Activated CD4-positive, CD25-positive, alpha-beta regulatory T cell (primary cell): ENCODE measurements at places on chromosomes 3 and 15.

DNA sequence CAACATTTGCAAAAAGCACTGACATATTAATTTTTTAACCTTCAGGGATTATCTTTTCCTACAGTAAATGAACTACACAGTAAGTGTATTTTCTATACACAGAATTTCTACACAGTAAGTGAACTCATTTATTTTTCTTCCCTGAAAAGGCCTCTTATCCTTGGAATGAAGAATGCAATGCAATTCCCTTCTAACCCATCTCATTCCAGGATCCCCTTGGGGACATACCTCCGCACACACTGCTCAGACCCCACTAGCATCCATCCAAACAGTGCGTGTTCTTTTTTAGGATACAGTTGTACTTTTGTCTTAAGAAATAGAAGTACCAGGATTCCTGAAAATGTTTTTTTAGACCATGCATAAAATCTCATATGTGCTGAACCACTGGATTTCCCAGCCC lies 152.8 kb downstream of the UACA start:
- no peak for DNase-seq

GRCh38 chr3:108589998-108590323 lies 439 bp downstream of the DZIP3 start:
- no peak for DNase-seq

DNA sequence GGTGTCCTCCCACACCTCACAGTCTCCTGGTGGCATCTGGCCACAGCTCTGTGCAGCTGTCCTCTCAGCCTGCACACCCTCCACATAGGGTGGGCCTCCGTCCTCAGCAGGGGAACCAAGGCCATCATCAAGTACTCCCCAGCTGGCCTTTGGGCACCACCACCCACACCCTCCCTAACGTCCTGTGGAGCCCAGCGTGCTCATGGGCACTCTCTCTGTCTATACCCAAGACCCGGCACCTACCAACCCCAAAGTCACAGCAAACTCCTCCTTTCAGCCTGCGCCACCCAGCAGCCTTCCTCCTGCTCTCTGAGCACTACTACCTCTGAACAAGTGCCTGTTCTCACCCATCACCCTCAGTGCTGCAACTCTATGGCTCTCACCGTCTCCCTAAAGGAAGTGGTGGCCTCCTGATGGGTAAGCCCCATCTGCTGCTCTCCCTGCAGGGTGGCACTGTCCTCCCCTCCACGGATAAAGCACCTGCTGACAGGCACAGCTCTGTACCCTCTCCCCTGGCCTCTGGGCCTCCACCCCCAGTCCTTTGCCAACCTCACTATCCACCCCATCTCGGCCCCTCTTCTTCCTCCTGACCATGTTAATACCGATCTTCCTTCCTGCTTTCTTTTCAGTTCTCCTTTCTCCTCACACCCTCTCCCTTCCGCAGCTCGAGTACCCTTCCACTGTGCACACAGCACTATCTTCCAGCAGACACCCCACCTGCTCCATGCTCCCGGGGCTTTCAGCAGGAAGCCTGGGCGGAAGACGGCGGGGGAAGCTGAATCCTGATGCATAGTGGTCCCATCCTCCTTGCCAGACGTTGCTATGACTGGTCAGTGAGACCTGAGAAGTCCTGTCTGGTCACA lies 31.5 kb downstream of the SLC41A3 start:
- no peak for DNase-seq

GRCh38 chr3:122245513-122246174 lies 62.2 kb downstream of the CASR start:
- DNase-seq, result no peak

- DNase-seq, result no peak
These were observed 4.5 kb upstream of the HCN4 start for GRCh38 chr15:73373221-73373620.

GRCh38 chr3:59290358-59290757 lies 240.5 kb upstream of the CFAP20DC start:
- no peak for DNase-seq

GRCh38 chr3:183967693-183968092 lies 50.0 kb downstream of the ABCC5 start:
- DNase-seq, result no peak

GRCh38 chr3:36909666-36910065 lies 35.2 kb downstream of the TRANK1 start:
- no peak for DNase-seq

- DNase-seq, result no peak
These were observed 2.7 kb upstream of the SERF2 start for GRCh38 chr15:43789409-43789808.
